NCI-H446 treated with DMSO at 0.1 percent for 48 hours (cell line): ENCODE measurements at places on chromosomes 5 and 9.

DNA sequence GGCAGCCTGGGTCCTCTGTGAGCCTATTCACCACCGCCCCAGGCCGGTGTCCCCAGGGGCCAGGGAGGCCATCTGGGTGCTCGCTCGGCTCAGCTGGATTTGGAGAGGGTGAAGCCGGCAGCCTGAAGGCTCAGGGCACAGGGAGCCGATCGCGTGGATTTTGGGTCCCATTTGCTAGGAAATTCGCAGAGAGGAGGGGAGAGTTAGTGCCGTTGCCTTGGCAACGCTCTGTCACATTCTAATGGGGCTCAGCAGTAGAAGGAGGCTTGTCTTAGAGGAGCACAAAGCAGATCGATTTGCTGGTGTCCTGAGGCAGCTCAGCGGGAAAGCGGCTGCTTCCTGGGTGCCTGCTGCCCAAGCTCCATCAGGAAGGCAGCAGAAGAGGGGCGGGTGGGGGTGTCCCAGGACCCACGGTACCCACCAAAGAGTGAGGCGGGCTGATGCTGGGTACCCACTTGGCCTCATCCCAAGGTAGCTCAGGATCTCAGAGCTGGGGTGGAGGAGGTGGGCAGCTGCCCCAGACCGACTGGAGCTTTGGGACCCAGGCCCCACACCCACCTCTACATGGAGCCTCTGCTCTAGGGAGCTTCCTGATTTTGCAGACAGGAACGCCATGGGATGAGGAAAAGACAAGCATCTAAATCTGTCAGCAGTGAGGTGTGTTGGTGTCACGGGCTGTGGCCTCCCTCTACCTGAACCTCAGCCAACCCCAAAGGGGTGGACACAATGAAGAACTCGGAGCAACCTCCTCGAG, 17.1 kb upstream of the OLFM1 start:
- no peak for DNase-seq

- DNase-seq = no peak
Observed at GRCh38 chr5:94855543-94855942, 237.1 kb downstream of the SLF1 start.

DNA sequence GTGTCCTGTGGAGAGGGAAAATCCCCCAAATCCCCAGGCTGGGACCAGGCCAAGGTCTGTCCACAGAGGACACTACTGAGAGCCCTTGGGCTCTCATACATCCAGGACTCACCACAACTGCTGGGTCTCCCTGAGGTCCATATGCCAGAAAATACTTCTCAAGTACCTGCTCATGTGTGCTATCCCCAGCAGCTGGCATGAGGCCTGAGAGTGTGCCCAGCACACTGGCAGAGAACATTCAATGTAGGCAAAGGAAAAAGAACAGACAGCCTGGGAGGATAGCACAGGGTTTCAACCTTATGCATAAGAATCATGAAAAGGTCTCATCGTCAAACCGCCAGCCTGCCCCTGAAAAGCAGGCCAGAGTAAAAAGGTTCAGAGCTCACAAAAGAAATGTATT, 154.1 kb upstream of the TAS2R1 start:
- DNase-seq = no peak

- no peak for DNase-seq
Observed at GRCh38 chr9:16535555-16535954, 334.9 kb downstream of the BNC2 start.

- DNase-seq = no peak
Observed at GRCh38 chr5:59130431-59130830, 547.6 kb downstream of the RAB3C start.

GRCh38 chr9:37327553-37327952, 94.9 kb upstream of the GRHPR start:
- DNase-seq = no peak

DNA sequence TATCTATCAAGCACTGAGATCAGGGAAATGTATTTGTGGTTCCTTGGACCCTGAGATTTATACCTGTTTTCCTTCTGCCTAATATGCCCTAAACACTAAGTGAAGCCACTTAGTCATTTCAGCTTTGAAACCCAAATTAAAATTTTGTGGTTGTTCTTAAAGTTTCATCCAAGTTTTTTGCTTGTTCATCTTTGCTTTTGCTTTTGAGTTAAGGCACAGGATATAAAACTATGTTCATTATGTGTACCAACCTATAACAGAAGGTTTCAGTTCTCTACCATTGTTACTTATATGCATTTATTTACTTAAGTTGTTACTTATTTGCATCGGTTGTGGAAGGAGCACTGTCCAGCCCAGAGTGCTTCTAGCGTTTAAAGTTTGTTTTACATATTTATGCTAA, 382.3 kb downstream of the PTPRD start:
- DNase-seq = no peak

DNA sequence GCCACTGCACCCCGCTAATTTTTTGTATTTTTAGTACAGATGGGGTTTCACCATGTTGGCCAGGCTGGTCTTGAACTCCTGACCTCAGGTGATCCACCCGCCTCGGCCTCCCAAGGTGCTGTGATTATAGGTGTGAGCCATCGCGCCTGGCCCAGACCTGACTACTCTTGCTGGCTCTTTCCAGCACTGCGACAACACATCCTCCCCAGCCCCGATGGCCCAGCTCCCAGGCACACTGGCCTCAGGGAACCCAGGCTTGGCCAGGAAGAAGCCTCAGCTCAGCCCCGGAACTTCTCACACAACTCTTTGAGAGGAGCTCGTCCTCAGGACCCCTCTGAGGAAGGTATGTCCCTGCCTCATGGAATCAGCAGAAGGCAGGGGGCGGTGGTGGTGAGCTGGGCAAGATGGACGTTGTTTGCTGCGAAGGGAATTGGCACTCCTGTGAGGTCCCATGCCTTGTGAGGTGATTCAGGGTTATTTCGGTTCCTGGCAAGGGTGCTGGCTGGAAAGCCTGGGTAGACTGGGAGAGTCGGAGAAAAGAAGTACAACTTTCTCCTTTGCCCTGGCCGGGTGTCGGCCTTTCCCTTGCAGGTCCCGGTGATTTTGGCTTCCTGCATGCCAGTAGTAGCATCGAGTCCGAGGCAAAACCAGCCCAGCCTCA, 5.9 kb downstream of the DELE1 start:
- DNase-seq = no peak

GRCh38 chr5:133818031-133818431, 150.4 kb downstream of the C5orf15 start:
- peak; percentile 41 for DNase-seq

DNA sequence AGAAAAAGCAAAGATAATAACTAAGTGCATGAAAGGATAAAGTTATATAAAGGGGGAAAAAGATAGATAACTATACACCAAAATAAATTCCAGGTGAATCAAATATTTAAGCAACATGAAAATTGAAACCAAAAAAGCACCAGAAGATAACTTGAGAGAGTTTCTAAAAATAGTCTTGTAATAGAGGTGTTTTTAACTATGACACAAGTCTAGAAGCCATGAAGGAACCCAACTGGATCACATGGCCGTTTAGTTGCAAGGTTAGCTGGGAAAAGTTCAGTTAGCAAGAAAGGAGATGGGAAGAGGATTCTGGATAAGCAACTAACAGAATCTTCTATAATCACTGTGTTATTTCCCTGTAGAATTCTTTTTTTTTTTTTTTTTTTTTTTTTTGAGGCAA, 9.2 kb upstream of the RASA1 start:
- no peak for DNase-seq

DNA sequence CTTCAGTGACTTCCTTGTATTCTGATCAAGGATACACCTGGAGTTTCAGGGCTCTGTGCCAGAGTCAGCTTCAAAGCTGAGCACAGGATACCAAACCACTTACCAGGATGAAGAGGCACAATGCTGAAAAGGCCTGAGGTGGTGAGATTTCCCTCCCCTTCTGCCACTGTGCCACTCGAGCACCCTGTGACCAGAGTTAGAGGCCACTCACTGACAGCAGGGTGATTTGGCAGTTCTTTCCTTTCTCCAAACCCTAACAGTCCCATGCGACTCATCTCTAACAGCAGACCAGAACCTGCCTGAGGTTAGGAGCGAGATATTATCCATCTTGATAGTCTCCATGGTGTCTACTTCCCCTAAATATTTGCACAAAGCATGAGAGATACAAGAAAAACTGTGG, 1.8 kb downstream of the PLGRKT start:
- no peak for DNase-seq

GRCh38 chr5:86461169-86461956, 156.4 kb upstream of the COX7C start:
- DNase-seq = no peak

GRCh38 chr5:88724201-88724600, 158.8 kb downstream of the MEF2C start:
- DNase-seq = no peak

- DNase-seq = no peak
Observed at GRCh38 chr9:132970324-132971062, 8.0 kb upstream of the GFI1B start.

- DNase-seq = no peak
Observed at GRCh38 chr5:124103671-124104070, 591.7 kb downstream of the CSNK1G3 start.

DNA sequence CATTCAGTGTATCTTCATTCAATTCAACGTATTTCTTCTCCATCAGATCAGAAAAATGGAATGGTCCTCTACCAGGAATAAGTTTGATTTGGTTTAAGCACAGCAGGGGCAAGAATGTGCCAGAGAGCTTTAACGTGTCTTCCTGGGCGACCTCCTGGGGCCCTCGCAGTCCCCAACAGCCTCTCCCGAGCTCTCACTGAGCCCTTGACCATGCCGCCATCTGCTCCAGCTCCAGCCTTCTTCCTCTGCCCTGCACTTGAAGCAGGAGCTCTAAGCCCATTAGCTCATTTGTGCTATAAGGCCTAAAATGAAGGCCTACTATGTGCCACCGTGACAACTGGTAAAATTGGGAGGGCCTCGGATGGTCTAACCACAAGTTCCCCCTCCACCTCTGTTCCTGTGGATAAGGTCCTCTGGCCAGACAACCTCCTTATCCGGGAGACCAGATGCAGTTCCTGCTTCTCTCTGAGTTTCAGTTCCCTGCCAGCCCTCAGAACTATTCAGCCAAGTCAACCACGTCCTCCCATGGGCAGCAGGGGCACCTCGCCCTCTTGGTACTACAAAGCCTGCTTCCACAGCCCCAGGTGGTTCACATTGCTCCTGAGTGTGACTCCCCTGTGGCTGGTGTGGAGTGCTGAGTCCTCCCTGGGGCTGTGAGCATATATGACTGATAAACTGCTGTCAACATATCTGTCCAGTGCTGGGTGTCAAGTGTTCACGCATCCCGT, 35.8 kb downstream of the C5orf15 start:
- DNase-seq = no peak

- DNase-seq = peak; percentile 41
Observed at GRCh38 chr5:31186672-31187267, 6.7 kb upstream of the CDH6 start.

DNA sequence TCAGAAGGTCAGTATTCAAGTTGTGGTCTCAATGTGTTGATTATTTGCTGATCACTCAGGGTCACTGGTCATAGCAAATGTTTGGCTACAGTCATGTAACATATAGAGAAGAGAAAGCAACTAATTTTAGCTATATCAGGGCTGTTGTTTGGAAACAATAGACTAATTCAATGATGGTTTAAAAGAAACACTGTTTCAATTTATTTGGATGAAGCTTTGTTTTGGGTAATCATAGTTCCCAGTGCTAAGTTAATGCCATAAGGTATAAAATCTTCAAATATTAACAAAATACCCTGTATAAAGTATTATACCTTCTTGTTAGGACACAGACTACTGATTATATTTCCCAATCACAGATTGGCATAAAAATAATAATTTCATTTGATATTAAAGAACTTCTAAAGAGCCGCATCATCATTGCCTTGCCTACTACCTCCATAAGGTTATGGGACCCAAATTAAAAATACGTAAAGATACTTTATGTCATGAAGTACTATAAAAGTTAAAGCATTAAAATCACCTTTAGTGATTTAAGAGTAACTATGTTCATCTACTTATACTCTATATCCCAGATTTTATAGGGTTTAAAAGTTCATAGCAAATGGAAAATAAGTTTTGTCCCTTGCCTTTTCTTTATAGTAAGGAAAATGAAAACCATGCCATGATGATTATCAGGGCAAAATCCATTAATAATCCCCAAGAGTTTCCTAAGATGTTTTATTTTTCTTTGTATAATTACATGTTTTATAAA, 6.0 kb downstream of the NR3C1 start:
- no peak for DNase-seq

- no peak for DNase-seq
Observed at GRCh38 chr9:69865986-69866385, 45.4 kb downstream of the CFAP95 start.

DNA sequence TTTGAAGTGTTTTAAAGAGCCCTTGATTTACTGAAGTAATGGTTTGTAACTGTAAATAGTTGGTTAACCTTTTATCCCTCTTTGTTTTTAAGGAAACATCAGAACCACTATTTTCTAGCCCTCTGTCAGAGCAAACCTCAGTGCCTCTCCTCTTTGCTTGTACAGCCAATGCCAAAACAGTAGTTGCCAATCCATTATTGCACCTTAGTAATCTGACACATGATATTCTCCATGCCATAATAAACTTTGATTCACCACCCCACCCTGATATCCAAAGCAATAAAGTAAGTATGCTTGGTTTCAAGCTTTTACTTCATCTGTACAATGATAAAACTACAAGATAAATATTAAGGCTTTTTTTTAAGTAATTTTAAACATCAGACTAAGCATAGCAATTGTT, 100.8 kb downstream of the DMXL1 start:
- DNase-seq = no peak

- no peak for DNase-seq
Observed at GRCh38 chr9:116589392-116590354, 97.4 kb upstream of the TRIM32 start.

DNA sequence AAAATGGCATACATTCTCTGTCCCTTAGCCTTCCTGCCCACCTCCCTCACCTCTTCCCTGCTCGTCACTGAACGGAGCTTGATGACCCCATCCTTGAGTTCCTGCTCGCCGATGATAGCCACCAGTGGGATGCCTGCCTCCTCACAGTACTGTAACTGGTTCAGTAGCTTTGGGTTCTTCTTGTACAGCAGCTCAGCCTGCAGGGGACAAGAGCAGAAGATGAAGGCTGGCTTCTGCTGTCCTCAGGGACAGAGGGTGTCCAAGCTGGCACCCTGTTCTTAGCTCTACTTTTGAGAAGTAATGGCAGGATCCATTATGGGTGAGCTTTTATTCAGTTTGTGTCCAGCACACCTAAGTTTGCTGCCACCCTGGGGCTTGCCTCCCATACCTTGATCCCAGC, 1.3 kb upstream of the DND1 start:
- no peak for DNase-seq

DNA sequence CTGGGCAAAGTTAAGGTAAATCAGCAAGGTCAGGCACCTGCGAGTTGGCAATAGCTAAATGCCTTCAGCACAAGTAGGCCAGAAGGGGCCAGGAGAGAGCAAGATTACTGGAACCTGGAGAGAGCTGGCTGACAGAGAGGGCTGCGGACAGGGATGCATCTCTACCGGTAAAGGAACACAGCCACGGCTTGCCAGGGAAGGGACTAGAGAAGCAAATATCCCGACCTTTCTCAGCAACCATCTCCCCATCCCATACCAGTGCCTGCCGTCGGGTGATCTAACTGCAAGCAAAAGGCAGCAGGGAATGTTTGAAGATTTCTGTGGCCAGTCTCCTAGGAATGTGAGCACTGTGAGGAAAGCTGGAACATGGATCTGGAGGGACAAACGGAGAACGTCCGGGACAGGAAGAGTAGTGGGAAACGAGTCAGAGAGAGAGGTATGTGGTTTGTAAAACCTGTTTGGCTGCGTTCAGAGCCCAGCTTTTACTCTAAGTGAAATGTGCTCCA, 15.9 kb upstream of the ABLIM3 start:
- no peak for DNase-seq

GRCh38 chr5:125835293-125836172, 587.7 kb upstream of the GRAMD2B start:
- DNase-seq = no peak
